Stimulated activated CD8-positive, alpha-beta memory T cell treated with anti-CD3 and anti-CD28 coated beads, Interleukin-2, amount 100 ng/mL, for 48 hours (primary cell): ENCODE measurements at places on chromosomes 13 and 19.
A peak's percentile ranks its signal among the peaks of the same experiment; 100 is the strongest.

- no peak for DNase-seq
Measured at GRCh38 chr19:10565028-10565566, 713 bp downstream of the KRI1 start.

DNA sequence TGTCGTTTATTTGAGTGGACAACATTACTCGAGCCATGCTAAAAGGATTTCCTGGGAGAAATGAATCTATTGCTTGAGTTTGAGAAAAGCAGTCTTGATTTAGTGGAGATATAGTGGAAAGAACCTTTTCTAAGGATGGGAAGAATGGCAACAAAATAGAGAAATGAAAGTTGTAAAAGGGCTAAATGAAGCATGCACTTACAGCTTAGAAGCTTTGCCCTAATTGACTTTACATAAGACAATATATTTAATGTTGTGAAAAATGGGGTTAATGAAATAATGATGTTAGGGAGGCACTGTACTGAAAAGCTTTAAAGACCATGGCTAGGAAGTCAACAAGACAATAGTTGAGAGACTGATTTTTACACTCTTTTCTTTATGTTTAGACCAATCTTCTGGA is 35.4 kb downstream of the SLC10A2 start:
- no peak for DNase-seq

- DNase-seq = no peak
Measured at GRCh38 chr13:48222358-48223301, 10.4 kb upstream of the ITM2B start.

DNA sequence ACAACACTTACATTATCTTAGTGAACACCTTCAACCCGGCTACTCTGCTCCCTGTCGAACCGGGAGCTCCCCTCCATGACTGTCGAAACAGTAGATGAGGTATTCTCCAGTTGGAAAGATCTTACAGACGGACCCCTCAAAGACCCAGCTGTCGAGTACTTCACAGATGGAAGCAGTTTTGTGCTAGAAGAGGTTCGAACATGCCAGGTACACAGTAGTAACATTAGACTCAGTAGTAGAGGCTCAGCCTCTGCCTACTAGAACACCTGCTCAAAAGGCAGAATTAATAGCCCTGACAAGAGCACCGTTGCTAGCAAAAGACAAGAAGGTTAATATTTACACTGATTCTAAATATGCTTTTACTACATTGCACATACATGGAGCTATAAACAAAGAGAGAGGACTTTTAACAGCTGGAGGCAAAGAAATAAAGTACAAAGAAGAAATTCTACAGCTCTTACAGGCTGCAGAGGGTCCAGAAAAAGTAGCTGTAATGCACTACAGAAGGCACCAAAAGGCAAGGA is 13.6 kb upstream of the SLC15A1 start:
- DNase-seq = no peak

GRCh38 chr13:79307866-79308298 is 98.2 kb downstream of the RBM26 start:
- peak; percentile 3 for DNase-seq

DNA sequence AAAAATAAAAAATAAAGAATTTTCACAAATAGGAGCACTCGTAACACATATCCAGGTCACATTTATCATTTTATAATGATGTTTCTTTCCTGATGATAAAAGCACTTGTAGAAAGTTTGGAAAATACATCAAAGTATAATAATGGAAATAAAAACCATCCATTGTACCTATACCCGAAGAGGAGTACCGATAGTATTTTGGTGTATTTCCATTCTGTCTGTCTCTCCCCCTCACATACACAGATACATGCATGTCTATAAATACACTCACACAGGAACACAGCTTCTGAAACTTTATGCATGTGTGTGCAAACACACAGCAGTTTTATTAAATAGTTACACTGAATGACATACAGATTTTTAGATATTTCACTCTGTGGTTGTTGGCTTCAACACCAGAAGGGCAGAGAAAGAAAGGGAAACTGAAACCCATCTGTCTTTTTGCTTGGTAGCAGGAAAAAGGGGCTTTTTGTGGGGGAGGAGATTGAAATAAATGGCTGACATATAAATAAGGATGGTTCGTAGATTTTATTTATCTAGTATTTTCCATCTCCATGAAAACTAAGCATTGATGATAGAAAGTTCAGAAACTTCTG is 114.8 kb downstream of the LRCH1 start:
- DNase-seq = no peak

GRCh38 chr19:4536798-4537197 is 1.8 kb upstream of the PLIN5 start:
- no peak for DNase-seq

DNA sequence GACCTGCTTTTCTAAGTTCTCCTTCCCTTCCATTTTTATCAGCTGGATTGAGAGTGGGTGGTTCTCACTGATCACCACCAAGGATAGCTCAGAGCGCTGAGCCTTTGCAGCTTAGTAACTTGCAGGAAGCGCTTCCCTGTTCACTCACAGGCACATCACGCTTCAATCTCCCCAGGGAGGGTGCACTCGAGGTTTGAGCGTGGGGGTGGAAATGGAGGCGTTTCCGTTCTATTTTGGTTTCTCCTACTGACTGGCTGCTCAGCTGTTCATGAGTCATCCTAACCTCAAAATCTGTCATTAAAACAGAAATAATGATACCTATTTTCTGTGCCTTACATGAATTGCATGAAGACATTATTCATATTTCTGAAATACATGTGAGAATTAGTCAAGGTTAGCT is 292.1 kb downstream of the SPRY2 start:
- DNase-seq = peak; percentile 23
